ENCODE measurements at places on chromosomes 11 and 22. TPM values are rescaled to one million over a fixed set of nuclear protein-coding genes. Genes with fewer than 3 reads are reported as not detected.
A peak's percentile ranks its signal among the peaks of the same experiment; 100 is the strongest.

DNA sequence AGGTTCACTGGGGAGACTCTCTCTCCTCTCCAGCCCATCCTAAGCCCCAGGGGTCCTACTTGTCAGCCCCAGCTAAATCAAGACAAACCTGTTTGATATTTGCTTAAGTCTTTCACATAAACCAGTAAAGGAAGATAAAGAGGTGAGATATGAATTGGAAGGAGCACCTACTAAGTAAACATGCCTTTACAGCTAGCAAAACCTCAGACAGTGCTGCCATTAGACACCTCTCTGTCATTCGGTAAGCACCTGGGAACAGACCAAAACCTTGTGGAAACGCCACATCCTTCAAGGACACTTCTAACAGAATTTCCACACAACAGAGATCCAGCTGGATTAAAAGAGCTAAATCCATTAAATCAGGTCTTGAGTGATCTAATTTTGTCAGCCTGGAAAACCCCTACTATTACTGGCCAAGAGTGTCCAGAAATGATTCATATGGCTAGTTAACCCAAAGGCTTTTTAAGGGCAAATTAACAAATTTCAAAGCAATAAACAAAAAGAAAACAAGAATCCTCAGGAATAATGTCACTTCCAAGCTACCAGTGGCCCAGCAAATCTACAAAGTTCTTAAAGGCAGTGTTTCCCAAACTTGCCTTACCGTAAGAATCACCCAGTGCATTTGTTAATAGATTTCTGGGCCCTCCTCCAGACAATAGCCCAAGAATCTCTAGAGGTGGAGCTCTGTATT is 2.4 kb downstream of the VPS37C start:
- peak; percentile 15 for DNase-seq

DNA sequence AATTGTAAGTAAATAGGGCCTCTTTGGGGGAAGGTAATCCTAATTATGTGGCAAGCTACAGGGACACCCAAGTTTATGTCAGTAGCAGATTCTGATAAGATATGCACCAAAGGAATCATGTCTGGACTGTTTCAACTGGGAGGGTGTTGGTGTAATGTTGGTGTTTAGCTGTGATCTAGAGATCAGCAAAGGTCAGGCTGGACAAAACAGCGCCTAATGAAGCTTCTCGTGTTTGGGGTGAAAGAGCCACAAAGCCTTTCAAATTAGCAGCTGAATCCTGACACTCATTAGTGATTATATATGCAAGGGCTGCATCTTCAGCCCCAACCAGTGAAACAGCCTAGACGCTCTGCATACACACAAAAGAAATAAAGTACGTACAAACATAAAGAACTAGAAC is 106.3 kb downstream of the MPPED2 start:
- no peak for DNase-seq

GRCh38 chr22:32518848-32519247 is 44.2 kb downstream of the FBXO7 start:
- DNase-seq: no peak

DNA sequence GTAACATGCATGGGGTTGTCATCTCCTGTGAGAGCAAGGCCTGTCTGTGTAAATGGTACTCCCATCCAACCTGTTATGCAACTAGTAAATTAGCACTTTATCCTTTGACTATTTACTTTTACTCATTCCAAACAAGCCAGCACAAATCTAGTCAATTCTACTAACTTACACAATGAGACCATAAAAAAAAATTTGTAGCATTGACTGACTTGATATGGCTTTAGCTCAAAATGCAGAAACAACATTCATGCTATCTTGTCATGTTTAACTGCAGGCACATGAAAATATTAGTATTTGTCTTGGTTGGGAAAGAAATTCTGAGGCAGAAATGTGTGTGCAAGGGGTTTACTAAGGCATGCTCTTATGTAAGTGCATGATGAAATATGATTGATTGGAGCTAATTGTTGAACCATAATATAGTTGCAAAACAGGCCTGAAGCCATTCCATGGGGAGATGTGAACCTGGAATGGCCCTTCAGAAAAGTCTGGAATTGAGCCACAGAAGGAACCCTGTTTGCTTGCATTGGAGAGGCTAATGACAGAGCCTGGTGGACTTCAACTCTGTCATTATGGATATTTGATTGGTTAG is 2.5 kb downstream of the SLC22A25 start:
- no peak for DNase-seq

DNA sequence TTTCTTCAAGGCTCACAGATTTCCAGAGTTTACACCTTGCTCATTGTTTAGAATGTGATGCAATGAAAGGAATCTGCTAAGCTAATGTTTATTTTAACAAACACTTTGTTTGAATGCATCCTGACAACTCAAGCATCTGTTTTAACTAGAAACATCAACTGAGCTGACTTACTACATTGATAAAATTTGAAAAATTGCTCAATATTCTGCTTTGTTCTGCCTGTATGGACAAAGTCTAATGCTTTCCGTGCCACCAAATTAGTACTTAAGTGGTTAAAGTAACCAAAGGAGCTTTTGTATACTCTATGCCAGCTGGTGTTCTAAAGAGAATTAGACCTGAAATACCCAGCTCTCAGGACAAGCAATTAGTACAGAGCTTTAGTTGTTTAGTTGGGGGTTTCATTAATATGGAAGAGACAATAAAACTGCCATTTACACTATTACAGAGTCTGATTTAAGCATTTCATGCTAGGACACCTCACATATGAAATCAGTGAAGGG is 105.2 kb downstream of the MAML2 start:
- no peak for DNase-seq

DNA sequence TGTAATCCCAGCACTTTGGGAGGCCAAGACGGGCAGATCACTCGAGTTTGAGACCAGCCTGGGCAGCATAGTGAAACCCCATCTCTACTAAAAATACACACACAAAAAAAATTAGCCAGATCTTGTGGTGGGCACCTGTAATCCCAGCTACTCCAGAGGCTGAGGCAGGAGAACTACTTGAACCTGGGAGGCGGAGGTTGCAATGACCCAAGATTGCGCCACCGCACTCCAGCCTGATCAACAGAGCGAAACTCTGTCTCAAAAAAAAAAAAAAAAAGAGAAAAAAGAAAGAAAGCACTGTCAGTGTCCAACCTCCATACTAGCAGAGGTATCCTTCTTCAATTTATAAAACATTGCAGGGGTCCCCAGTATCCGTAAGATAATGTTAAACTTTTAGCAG is 17.8 kb downstream of the RAB6A start:
- no peak for DNase-seq

- DNase-seq: no peak
These were observed 2.9 kb downstream of the APOC3 start for GRCh38 chr11:116832350-116833290.

DNA sequence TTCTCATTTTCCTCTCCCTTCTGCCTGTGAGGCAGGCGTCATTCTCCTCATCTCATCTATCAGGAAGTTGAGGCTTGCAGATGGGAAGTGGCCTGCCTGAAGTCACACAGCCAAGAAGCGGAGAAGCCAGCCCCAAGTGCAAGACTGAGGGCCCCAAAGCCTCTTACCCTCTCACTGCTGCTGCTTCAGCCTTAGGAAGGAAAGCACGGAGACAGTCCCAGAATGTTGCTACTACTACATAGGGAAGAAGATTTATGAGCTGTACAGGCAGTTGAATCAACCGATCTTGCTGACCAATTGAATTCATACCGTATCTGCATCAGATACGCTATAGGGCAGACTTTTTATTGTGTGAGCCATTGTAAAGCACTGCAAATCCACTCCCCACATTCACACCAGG is 89.0 kb downstream of the CWC15 start:
- DNase-seq: no peak

GRCh38 chr11:82326853-82327252 is 406.8 kb downstream of the FAM181B start:
- DNase-seq: no peak

- DNase-seq: no peak
These were observed 63.3 kb downstream of the KCNQ1 start for GRCh38 chr11:2507945-2508749.

DNA sequence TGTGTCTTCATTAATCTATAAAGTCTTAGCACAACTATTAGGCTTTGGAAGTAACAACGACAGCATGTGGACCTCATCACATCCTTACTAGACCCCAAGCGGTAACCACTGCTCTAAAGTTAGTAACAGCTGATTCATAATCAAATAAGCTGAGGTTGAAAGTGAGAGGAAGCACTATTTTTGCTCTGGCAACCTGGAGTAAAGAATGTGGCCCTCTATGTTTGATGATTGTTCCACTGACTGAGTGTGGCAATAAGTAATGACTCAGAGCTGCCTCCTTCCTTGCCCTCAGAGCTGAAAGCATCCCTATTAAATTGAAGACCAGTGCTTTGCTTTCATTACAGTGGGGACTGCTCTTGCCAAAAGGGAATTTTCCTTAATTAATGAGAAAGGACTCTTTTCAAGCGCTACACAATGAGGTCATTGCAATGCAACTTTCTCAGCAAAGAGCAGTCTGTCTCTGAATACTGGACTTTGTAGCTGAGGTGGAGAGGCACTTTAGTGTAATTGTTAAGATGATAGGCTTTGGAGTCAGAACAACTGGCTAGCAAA is 906.1 kb upstream of the RAG2 start:
- peak; percentile 2 for DNase-seq

DNA sequence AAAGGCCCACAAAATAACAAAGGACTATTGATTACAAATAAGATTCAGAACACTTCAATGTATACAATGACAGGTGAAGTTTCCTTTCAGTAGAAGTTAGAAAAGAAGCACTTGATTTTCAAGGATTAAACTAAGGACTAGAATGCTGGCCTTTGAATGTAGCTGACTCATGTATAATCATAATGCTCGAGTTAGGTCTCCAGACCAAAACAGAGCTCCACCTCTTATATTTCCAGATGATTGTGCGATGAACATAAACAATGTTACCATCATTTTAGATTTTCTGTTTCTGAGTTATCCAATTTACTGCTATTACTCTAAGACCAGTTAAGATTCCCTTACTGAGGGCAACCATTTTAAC is 40.4 kb upstream of the RAPSN start:
- DNase-seq: no peak

DNA sequence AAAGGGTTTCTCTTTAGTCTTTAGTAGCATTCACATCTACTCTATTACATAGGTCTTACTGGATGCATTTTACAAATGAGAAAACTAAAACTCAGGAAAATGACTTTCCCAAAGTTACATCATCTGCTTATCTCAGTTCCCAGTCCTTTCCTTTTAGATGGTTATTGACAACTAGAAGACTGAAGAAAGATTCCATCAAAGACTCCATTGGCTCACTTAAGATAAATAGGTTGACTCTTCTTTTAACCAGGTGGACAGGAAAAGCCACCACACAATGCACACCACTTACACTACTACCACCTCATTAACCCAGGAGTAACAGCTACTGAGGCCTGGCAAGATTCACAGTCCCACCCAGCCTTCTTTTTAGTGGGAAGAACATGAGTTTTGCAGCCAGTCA is 123.6 kb downstream of the TRIM44 start:
- DNase-seq: no peak

GRCh38 chr11:87778357-87778756 is 396.9 kb downstream of the RAB38 start:
- no peak for DNase-seq

- DNase-seq: peak; percentile 51
These were observed 71.4 kb upstream of the MPEG1 start for GRCh38 chr11:59283825-59284772.

DNA sequence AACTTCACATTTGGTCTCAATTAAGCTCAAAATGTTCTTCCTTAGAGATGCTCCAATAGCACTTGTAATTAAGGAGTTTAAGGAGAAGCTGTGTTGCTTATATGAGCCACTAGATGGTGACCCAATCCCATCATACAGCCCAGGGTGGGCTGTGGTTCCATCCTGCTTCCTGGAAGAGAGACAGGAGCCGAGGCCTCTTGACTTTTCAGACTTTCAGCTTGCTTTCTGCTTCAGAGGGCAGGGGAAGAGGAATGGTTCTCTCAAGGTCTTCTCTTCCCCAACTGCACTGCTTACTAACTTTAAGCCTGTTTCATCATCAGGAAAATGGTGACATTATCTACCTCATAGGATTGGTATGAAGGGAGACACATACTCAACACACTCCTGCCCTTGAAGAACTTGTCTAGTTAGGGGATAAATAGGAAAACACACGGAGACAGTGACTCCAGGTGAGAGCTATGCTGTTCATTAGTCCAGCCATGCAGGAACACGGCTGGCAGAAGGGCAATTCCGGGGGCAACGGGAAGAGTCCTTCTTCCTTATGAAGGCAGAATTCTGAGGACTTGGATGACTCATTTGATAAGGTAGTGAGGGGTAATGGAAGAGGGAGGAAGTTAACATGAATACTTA is 20.1 kb downstream of the TMEM218 start:
- DNase-seq: peak; percentile 78

DNA sequence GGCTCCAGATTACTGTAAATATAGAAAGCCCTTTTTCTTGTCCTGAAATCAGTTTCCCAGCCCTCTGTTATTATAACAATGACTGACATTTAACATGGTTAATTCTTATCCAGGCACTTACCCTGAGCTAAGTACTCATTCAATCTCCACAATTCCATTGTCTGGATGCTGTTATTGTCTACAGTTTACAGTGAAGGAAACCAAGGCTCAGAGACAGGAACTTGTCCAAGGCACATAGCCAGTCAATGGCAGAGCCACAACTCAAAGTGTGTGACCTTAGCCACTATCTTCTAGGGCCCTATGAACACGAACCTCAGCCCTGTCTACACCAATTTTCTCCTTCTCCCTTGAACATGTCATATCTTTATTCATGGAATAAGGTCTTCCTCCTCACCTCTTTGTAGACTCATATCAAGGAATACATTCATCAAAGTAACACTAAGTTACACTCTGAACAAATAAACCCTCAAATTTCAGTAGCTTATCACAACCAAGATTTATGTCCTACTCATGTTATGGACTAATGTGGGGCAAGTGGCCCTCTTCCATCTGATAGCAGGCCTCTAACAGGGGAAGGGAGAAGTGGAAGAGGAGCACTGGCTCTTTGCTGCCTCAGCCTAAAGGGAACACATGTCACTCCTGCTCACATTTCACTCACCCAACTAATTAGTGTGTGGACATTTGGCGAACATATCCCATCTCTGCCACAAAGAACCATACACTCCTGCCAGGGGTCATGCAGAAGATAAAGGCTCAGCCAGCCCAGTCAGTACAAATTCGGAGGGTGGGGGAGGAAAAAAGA is 39.3 kb upstream of the APLNR start:
- DNase-seq: no peak

DNA sequence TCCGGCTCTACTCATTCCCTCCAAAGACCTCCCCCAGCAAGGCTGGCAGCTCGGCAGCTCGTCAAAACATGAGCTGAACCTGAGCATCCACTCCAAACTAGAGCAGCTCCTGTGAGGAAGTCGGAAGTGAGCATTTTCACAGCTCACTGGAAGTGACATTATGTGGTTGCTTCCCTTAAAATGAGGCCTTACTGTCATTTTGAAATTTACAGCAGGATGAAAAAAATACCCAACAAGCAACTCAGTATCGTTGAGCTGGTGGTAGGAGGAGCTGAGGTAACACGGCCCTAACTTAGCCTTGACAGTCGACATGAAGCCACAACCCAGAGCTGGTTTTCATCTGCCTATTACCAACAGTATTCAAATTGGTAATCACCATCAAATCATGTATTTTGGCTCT is 38.0 kb upstream of the ARFGAP3 start:
- DNase-seq: peak; percentile 59

The APLP2 gene
- total RNA-seq: 217 TPM

The LRRC32 gene
- total RNA-seq: 0.49 TPM

The MFNG gene
- total RNA-seq: 3.3 TPM

The CCDC73 gene
- not detected for total RNA-seq

The PTGDR2 gene
- not detected for total RNA-seq

The SPDYC gene
- 3.4 TPM for total RNA-seq

The SLC1A2 gene
- not detected for total RNA-seq

The SLC5A1 gene
- not detected for total RNA-seq
